ENCODE measurements at places on chromosomes 16 and 17.

DNA sequence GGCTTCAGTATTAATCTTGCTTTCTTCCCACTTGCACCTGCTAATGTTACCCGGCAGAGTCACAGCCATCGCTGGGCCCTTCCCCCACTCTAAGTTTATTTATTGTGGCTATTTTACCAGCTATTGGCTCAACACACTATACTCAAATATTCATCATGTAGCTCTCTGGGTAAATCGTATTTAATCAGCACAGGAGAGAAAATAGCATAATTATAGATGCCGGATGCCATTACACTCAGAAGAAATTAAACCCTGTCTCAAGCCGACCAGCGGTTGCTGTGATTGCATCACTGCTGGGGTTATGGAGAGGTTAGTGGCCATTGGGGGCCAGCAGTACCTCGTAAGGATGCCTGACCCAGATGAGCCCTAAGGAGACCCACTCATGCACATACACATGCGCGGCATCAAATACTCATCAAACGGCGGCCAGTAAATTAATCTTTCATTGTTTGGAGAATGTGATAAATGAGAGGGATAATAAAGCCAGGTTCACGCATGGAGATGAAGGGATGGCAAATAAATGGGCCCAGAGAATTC is 269.5 kb upstream of the ZFHX3 start:
- DNase-seq: no peak

GRCh38 chr16:11852092-11852809 is 909 bp upstream of the RSL1D1 start:
- no peak for DNase-seq

DNA sequence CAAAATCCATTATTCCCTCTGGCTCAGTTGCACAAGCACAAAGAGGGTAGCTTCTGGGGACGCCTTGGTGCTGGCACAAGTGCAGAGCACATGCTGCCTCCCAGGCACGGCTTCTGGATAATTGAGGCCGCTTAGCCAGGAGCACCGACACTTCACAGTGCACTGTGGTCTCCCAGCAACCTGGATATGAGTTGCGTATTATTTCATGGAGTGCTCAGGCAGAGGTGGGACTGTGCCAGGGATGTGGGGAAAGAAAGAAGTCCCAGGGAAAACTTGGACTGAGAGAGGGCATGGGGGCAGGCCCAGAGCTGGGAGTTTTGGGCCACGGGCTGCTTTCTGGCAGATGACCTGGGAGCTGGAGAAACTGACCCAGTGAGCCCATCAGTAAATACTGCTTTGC is 37.5 kb downstream of the MPRIP start:
- DNase-seq: no peak

- no peak for DNase-seq
Measured at GRCh38 chr16:68144008-68144407, 58.8 kb downstream of the NFATC3 start.

DNA sequence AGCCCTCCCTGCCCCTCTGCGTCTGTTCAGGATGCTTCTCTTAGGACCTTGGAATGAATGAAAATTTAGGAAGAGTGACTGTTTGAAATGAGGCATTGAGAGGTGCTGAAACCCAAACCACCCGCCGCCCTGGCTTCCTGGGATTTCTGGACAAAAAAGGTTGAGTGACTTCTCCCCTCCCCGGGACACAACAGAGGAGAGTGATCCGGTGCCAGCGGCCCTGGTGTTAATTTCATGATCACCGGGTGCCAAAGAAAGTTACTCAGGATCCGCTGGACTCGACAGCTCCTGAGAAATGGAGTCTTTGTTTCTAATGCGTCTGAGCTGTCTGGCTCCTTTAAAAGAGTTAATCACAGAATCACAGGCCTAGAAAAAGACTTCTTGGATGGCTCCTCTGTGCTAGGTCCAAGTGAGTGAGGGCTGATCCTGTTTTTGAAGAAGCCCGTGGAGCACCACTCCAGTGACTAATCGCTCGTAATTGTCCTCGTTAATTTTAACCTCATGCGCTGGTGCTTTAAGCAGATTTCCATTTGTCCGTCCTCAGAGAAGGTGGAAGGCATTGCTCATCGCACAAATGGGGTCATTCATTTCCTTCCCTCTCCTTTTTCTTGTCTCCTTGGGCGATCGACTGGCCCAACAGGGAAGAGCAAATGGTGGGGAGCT is 144.4 kb upstream of the ZFHX3 start:
- no peak for DNase-seq

DNA sequence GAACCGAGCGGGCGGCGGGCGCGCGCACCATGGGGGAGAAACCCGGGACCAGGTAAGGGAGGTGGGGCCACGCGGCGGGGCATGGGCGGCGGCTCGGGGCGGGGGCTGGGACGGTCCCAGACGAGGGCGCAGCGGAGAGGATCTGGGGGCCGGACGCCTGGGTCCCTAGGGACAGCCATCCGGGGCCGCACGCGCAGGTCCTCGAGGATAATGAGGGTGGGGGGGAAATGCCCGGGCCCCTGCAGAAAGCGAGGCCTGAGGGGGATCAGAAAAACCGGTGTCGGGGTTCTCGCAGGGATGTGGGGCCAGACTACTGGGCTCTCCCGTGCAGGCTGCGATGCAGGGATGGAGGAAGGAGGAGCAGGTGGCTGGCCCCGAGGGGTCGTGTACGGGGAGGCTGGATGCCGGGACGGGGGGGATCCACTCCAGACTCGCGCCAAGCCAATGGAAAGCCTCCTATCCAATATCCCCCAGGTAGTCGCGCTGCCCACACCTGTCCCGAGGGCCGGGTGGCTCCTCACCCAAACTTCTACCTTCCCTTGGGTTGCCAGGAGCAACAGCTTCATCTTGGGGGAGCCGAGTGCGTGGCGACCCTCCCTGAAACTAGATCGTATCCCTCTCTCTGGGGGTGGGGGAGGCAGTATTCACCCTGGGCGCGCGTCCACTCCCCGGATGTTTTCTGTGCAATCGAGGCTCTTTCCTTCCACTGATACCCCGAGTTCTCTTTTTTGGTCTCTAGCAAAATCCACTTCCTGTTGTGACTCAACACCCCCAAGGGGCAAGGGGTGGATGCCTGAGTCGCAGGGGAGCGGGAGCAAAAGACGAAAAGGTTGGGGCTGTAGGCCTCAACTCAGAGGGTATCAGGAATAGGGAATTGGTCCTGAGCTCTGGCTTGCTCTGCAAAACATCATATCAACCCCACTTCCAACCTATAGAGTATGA is 532 bp downstream of the ARRB2 start:
- no peak for DNase-seq

- no peak for DNase-seq
Measured at GRCh38 chr16:57998992-57999365, 1.5 kb downstream of the ZNF319 start.

DNA sequence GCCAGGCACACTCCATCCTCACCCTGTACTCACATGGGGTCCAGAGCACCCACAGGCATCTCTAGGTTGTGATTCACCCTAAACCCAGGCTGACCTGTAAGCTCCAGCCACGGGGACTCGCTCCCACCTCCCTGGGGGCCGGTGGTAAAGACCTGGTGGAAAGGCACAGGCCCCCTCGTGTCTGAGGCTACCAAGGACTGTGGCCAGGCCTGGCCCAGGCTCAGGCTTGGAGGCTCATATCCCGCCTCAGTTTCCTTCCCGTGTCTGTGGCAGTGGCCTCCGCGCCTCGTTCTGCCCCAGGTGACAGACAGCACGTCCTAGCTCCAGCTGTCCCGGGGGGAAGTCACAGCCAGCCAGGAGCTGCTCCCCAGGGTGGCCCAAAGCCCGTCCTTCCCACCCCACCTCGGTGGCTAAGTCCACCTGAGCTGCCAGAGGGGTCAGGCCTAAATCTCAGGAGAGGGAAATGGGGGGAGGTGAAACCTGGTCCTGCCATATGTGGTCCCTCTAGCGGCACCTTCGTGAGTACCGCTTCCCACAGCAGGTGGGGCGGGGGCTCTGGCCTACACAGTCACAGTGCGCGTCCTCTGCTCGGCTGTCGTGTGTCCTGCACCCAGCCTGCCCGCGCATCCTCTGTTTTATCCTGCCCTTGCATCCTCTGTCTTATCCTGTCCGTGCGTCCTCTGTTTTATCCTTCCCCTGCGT is 12.6 kb downstream of the CDH15 start:
- no peak for DNase-seq

DNA sequence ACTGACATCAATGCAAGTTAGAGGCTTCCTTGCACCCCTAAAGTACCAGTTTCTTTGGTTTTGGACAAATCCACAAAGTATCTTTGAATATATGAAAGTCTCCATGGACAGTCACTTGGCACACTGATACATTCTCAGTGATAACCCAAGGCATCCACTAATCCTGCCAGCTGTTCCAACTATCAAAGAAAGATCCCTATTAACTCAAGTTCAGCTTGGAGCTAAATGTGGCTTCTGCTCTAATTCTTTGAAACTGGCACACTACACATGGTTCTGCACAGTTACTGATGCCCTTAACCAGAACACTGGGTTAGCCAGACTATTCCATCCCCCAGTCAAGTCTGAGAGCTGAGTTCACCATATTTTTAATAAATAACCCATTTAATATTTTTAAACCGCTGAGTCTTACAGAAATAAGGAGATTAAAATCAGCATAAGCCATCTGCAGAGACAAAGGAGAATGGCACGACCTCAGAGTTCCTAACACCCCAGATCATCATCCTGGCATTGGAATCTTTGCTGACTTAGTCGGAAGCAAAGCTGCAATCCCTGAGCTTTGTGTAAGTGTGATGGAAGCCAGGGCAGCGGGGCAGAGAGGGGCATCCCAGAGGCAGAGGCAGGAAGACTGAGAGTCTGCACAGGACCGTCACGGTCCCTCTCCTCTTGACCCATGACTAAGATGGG is 6.3 kb downstream of the CACNG1 start:
- DNase-seq: no peak

DNA sequence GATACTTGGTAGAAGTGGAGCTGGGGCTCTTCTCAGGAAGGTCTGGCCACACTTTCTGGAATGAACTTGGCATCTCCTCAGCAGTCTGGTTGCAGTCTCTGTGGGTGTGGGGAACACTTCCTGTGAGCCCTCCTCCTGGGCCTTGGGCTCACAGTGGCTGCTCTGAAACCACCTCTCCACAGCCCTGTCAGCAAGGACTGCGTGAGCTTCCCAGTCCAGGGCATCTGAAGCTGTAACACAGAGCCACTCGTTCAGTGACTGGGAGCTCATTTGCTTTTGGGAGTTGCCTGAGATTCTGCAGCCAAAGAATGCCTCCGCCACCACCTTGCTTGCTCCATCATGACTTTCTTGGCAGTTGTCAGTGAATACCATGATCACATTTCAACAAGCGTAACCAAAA is 60.0 kb downstream of the CLEC16A start:
- DNase-seq: no peak

- DNase-seq: no peak
Measured at GRCh38 chr17:77365584-77366186, 224.9 kb downstream of the SEC14L1 start.

DNA sequence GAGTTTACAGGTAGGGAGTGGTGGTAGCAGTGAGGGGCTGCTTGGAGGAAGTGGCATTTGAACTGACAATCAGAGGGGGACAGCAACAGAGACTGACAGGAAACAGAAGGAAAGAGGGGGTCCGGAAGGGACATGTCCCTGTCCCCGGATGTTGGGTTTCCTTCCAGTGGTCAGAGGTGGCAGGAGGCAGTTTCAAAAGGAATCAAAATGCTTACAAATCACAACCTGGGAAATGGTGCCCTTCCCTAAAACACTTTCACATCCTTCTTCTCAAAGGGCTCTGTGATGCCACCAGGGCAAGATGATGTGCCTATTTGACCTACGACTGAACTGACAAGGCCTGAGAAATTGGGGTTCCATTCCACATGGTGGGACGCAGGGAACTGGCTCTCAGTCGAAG is 19.7 kb downstream of the ADGRG1 start:
- no peak for DNase-seq

DNA sequence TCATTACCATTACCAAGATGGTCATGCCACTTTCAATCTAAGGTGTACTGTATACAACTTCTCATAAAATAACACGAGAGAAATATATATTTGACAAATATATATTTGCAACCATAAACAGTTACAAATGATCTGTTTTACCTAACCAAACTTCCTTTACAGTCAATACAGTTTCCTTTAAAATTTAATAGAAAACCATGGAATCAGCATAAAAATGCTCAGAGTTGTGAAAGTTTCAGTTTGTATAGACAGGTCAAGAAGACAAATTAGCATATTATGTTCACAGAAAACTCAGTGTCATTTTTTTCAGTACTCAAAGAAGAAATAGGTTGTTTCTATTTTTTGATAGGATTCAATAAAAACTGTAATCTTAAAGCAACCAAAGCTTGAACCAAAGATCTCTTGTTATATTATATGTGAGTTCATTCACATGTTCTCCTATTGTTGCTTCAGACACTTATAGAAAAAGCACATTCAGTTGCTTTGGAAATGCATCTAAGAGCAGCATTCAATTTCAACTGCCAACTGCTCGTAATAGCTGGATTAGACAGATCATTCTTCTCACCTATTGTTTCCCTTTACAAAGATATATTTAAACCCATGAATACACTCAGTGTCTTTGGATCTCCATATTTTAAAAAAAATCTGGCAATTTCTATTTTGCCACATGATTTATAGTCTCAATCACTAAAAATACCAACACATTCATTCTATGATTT is 15.1 kb downstream of the SSH2 start:
- no peak for DNase-seq

DNA sequence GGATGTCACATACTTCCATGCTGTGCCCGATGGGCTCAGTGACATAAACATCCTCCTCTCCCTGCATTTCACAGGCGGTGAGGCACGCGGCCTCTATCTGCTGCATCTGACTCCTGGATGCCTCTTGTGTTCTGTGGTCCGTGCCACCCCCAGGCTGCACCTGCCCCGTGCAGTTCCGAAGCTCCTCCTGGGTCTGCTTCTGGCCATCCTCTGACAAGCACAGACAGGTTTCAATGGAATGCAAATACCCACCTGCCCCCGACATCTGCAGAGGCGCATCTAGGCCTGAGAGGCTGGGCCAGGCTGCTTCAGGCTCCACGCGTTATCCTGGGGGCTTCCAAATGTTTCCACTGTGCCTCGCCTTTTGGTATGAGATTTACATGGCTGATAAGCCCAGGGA is 46.3 kb upstream of the DNAH17 start:
- no peak for DNase-seq

- DNase-seq: no peak
Measured at GRCh38 chr16:80836202-80836601, 31.8 kb upstream of the CDYL2 start.

- no peak for DNase-seq
Measured at GRCh38 chr17:66372182-66372581, 69.8 kb downstream of the PRKCA start.
